ENCODE measurements at places on chromosomes 3 and 15.

DNA sequence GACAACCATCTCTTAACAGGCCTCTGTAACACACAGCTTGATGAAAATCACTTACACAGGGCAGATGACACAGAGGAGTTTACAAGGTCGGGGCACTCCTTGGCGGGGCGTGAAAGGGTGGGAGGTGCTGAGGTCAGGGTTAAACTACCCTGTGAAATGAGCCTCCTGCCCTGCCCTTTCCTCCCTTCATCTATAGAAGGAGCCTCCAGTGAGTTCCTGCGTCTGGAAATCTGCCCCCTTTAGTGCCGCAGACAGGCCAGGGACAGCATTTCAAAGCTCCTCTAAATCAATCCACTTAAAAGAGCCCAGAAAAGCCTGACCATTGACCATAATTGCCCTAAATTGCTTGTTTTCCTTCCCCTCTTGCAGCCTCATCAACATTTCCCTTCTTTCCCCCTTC lies 1.9 kb downstream of the ROBO1 start:
- no peak for DNase-seq

- DNase-seq, result no peak
Observed at GRCh38 chr3:65605876-65606432, 432.8 kb downstream of the MAGI1 start.

- no peak for DNase-seq
Observed at GRCh38 chr3:112761062-112761638, 85.5 kb downstream of the CD200R1L start.

DNA sequence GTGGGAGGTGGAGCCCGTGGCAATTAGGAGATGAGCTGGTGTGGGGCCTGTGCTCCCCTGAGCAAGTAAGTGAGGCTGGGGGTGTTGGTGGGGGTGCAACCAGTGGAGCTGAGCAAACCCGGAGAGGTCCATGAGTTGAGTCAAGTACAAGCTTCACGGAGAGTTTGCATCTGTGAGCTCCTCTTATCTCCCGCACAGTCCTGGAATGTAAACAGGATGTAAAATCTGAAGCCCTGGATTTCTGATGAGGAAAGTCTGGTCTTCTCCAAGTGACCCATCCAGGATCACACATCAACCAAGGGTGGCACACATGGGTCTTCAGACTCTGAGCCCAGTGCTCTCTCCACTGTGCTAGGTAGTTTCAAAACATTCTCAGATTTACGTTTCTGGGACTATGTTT lies 67.8 kb downstream of the LSM3 start:
- no peak for DNase-seq

DNA sequence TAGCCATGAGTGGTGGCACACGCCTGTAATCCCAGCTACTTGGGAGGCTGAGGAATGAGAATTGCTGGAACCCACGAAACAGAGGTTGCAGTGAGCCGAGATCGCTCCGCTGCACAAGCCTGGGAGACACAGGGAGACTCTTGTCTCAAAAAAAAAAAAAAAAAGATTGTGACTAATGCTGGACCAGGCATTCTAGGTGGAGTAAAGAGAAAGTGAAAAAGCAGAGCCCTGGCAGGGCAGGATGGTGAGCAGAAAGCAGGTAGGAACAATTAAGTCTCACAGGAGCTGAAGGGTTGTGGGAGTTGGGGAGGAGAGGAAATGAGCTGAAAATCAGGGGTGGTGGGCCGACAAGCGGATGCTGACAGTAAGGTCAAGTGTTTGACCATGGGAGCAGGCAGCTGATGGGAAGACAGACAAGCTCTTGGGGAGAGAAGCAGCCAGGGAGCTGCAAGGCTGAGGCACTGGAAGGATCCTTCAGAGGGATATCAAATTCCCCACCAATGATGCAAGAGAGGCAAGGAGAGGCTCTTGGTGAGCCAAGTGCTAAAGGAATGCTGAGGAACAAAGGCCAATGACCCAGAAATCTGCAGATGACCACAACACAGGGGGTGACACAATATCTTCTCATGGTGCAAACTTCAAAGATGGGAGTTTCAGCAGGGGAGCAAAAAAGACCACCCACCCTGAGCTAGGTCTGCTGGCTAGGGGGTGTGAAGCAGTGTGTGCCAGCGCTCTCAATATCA lies 251.1 kb downstream of the ULK4 start:
- no peak for DNase-seq

DNA sequence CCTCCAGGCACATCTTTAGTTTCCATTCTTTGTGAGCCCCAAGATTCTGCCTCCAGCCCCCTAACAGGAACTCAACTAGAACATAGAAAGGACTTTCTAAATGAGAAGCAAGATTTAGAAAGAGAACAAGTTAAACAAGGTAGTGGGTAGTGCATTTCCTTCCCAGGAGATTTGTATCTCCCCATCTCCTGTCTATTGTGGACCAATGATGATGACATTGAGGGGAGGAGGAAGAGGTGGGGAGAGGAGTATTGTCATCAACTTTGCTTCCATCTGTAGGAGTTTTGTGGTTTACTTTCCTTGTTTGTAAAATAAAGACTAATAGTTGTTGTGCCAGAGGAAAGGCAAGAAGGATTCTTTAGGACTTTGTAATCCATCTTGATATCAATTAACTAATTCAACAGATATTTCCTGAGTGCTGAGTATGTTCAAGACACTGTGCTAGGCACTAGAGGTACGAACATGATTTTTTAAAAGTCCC lies 235.3 kb upstream of the ROPN1 start:
- DNase-seq, result no peak

DNA sequence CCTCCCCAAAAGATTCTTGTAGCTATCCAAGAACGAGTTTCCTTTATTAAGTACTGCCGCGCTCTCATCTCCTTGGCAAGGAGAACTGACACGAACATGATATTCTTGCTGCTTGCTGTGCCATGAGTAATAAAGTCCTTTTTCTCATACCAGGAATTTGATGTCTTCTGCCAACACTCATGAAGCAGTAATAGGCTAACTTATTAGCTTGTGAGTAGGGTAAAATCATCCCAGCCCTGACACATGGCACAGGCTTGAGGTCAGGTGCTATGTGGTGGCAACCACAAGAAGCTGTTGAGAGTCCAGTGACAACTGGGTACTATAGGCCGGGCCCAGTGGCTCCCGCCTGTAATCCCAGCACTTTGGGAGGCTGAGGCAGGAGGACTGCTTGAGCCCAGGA lies 22.7 kb upstream of the UBXN7 start:
- DNase-seq, result no peak

- DNase-seq, result no peak
Observed at GRCh38 chr15:92801774-92802464, 98.2 kb upstream of the CHD2 start.

- DNase-seq, result no peak
Observed at GRCh38 chr3:171812811-171813210, 2.5 kb upstream of the PLD1 start.

- DNase-seq, result no peak
Observed at GRCh38 chr15:77266708-77267386, 153.1 kb downstream of the PEAK1 start.

GRCh38 chr3:37622999-37623883 lies 238.4 kb upstream of the CTDSPL start:
- DNase-seq, result no peak

DNA sequence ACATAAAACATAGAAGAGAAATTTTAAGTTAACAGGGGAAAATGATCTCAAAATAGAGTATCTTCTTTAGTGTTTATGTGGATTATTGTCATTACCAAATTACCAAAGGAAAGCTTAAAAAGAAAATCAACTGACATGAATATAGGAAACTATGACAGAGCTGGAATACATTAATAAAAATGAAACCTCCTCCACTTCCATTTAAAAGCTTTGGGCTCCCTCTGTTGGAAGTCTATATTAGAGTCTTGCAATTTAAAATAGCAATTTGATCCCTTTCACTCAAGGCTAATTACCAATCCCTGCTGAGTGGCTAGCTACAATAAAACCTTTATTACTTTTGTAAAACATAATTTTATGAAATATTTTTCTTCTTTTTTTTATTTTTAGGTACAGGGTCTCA lies 61.4 kb upstream of the IMPG2 start:
- no peak for DNase-seq

DNA sequence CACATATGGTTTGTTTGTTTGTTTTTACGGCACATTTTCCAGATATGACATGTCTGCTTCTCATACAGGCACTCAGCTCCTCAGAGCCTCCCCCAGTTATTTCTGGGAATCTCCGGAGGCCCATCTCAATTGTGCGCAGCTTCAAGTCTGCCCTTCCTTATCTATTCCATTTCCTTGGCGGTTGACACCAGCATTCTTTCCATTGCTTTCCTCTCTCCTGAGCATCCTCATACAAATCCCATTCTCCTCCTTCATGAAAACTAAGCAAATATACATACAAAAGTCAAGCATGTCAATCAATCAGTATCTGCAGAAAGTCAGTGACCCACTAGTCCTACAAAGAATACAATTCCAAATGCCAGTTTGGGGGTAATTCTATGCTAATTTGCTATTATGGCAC lies 166.7 kb downstream of the SQOR start:
- DNase-seq, result no peak

- DNase-seq, result no peak
Observed at GRCh38 chr15:96125721-96126415, 204.6 kb upstream of the NR2F2 start.

- no peak for DNase-seq
Observed at GRCh38 chr3:123552095-123552714, 32.6 kb downstream of the HACD2 start.

DNA sequence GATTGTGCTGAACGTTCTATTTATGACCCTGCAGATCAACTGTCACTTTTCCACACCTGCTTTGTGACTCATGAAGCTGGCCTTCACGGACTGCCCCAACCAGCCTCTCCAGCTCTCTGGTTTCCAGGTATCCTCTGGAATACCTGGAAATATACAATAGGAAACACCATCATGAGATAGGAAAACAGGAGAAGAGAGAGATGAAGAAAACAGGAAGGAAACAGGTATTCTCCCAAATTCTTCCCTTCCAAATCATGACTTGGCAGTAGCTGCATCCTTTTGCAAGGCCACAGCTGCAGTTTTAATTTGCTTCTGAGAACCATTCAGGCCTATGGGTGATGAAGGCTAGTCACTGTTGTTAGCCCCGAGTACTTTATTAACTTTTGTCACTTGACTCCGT lies 909.1 kb downstream of the EPHA3 start:
- DNase-seq, result no peak

DNA sequence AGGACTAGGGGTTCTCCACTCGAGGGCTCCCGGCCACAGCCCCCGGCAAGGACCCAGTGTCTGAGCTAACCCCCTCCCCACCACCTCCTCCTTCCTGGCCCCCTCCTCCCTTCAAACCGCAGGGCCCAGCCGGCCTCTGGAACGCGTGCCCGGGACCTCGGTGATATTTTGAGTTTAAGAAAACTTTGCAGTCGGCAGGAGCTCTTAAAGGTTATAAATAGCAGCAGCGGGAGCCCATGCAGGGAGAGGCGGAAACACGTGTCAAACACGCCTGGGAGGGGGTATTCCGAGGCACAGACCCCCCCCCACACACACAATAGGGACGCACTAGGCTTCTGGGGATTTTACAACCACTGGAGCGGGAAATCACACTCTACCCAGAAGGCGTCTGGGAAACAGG lies 3.1 kb upstream of the PTH1R start:
- DNase-seq, result no peak

- DNase-seq, result no peak
Observed at GRCh38 chr15:90595763-90596155, 66.0 kb downstream of the CRTC3 start.

GRCh38 chr3:153320585-153321128 lies 158.6 kb downstream of the RAP2B start:
- DNase-seq, result no peak

DNA sequence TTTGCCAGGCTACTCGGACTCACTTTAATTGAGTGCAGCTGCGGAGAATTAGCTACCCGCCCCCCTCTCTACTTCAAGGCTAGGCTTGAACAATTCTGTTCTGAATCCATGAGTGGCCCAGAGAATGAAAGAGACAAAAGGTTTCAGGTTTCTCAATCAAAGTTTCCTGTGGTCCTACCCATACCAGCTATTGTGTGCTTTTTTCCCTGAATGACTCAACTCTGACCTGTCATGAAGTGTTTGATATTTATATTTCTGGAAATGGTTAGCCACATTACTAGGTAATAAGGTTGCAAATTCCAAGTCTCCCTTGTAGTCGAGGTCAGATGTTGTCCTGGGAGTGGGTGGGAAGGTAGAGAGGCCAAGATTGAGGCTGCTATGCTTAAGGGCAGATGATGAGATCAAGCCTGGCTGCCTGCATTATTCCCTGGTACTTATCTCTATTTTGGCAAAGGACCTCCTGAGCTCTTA lies 392.7 kb upstream of the TBL1XR1 start:
- no peak for DNase-seq

DNA sequence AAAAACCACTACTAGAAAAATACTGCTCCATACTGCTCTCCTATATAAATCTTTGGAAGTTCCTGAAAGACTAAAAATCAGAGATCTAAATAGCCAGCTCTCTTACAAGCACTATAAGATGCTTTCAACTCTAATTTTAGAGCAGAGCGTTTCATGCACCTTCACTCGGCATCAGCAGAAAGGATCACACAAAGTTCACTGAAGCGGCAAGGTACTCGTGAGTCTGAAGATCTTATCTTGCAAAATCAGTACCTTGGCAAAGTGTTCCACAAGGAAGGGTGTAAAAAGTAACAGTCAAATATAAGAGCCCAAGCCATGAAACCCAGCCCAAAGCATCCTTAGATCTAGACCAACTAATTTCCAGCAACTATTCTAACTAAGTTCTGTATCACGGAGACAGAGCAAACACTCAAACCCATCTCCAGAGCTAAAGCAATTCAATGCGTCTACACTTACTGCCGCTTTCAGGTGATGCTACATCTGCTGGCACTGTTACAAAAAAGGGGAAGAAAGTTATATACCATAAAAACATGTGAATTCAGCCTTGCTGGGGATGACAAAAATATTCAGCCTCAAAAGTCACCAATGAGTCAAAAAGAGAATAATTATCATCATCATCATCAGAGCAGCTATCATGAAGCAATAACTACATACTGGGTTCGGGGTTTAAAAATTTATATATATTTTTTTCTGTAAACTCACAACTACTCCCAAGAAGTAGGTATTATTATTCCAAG lies 16.3 kb downstream of the VPS39 start:
- no peak for DNase-seq

DNA sequence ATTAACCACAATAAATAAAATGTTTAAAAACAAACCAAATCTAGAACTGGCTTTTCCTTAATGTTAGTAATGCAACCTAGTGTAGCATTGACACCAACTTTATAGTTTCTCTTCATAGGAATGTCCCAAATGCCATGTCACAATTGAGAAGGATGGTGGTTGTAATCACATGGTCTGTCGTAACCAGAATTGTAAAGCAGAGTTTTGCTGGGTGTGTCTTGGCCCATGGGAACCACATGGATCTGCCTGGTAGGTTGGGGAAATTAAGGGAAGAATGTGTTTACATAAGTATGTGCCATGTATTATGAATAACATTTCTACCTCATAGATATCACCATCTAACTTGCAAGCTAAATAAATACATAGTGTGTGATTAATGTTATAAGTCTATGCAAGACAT lies 84.4 kb upstream of the GOLGA6B start:
- no peak for DNase-seq

- DNase-seq, result no peak
Observed at GRCh38 chr3:73658227-73658626, 33.5 kb upstream of the PDZRN3 start.

GRCh38 chr15:35757765-35758164 lies 211.8 kb upstream of the DPH6 start:
- no peak for DNase-seq

GRCh38 chr3:184379358-184380184 lies at the start of gene CHRD:
Gene CHRD (plus strand): TSS chr3:184380054. CDS start chr3:184380319, 265 bp downstream.
- DNase-seq, result no peak
